ENCODE measurements at places on chromosomes 4 and X.

- no peak for DNase-seq
Observed at GRCh38 chrX:40058719-40059118, 39.0 kb downstream of the BCOR start.

- DNase-seq, result no peak
Observed at GRCh38 chrX:129581904-129582303, 41.8 kb downstream of the OCRL start.

- DNase-seq, result peak; percentile 63
Observed at GRCh38 chr4:82275431-82276331, 98.1 kb downstream of the HNRNPD start.

DNA sequence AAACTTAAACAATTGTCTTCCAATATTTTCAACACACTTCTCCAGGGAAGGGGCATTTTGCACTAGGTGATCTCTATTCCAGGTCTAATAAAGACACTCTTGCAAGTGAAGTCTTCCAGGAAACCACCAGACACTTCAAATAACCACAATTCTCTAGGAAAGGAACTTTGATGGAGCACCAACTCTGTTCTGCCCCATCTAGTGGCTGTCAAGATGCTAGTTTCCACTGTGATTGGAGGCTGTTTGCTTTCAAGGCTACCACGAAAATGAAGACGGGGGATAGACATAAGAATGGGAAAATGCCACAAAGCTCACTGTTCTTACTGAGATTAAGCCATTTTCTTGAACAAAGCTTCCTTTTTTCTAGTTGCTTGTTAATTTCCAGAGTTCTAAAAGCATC is 100.6 kb upstream of the F9 start:
- DNase-seq, result no peak

- DNase-seq, result peak; percentile 25
Observed at GRCh38 chrX:6777238-6778002, 242.5 kb upstream of the VCX3A start.

GRCh38 chrX:3738509-3738908 is 25.1 kb upstream of the PRKX start:
- DNase-seq, result no peak

DNA sequence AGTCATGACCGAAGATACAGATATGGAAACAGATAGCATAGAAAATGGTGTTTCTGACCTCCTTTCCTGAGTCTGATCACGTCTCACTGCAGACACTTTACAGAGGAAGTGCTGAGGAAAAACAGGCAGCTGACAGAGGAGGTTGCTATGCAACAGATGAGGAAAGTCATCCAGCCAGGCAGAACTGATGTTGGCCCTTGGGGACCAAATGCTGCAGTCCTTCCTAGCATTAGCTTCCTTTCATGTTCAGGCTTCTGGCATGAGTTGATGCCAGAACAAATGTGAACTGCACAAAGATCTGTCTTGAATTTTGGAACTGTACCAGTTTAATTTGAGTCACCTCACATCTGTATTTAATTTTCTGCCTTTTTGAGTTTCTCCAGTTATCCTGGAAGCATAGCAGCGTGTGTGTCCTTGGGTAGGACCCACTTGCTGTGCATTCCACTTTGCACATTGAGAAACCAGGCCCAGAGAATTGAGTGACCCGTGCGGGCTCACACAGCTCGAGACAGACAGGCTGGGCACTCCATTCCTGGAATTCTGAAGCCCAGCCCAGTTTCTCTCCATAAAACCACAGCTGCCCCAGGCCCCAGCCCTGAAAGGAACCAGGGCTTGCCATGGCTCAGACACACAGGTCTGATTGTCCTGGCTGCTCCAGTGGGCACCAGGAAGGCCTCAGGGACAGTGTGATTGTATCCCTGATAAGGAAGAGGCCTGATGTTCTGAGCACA is 1.4 kb upstream of the MAGED1 start:
- peak; percentile 70 for DNase-seq

DNA sequence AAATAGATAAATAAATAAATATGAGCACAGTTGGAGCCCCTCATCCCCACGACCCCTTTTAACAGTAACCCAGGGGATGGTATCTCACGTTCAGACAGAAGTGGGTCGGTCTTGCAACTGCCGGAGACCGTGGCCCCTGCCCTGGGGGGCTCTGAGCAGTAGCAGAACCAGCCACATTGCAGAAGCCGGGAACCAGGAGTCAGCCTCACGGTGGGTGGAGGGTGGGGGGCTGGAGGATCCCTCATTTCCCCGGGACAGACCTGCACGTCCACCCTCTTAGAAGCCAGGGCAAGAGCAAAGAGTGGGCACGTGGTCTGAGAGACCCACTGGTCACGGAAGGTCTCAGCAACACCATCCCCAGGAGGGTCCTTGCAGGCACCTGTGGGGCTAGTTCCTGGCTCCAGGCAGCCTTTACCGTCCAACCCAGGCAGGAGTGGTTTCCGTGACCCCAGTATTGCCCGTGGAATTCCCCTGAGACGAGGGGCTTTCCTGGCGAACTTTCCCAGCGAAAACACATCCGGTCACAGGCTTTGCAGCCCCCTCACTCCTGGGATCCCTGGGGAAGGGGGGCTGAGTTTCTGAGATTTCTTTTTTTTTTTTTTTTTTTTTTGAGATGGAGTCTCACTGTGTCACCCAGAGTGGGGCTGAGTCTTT is 8.8 kb upstream of the IL3RA start:
- DNase-seq, result no peak

- peak; percentile 56 for DNase-seq
Observed at GRCh38 chrX:57453901-57454300, 137.9 kb upstream of the ZXDB start.

DNA sequence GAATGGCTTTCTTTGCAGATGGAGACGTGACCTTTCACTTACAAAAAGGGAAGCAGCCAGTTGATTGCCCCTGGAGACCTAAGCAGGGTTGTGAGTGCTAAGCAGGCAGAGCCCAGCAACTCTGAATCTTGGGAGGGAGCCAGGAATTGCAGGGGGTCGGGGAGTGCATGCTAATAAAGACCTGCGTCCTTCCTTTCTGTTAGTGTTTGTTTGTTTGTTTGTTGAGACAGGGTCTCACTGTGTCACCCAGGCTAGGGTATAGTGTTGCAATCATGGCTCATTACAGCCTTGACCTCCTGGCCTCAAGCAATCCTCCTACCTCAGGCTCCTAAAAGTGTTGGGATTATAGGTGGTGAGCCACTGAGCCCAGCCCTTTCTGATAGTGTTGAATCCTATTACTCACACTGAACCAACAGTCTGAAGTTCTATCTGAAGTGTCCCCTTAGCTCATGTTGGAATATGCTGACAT is 137.4 kb downstream of the CEP135 start:
- no peak for DNase-seq
